ENCODE measurements at places on chromosomes 6 and 20. TPM values are rescaled to one million over a fixed set of nuclear protein-coding genes. Genes with fewer than 3 reads are reported as not detected.

DNA sequence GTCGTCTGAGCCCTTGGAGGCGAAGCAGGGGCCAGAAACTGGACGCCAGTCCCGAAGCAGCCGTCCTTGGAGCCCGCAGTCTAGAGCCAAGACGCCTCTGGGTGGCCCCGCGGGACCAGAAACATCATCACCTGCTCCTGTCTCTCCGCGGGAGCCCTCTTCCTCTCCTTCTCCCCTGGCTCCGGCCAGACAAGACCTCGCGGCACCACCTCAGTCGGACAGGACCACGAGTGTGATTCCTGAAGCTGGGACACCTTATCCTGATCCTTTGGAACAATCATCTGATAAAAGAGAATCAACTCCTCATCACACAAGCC, 416 bp downstream of the RSPH4A start:
- DNase-seq, result peak; percentile 59

The CTAGE9 gene
- total RNA-seq, result not detected

DNA sequence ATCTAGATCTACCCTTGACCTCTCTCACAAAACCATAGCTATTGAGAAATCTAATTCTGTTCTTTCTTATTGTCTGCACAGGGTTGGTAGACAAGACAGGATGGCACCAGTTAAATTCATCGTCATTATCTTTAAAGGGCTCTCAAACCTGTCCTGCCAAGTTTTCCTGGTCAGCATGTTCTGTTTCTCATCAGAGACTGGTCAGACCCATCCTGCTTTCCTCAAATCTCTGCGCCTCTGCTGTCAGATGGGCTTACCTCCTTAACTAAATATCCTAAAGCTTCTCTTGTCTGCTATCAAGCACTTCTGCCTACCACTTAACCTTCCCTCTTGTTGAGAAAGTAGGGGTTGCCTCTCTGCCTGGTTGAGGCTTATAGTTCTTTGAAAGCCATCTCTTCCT, 125.2 kb downstream of the MYO6 start:
- DNase-seq, result no peak

The ME1 gene
- 24.8 TPM for total RNA-seq

- DNase-seq, result no peak
Measured at GRCh38 chr6:102981490-102982015, 1588.0 kb downstream of the GRIK2 start.

- DNase-seq, result no peak
Measured at GRCh38 chr6:32602383-32602782, 12.7 kb upstream of the HLA-DRB1 start.

The GABRR1 gene
- not detected for total RNA-seq

- no peak for DNase-seq
Measured at GRCh38 chr6:158021376-158021775, 39.7 kb downstream of the SYNJ2 start.

DNA sequence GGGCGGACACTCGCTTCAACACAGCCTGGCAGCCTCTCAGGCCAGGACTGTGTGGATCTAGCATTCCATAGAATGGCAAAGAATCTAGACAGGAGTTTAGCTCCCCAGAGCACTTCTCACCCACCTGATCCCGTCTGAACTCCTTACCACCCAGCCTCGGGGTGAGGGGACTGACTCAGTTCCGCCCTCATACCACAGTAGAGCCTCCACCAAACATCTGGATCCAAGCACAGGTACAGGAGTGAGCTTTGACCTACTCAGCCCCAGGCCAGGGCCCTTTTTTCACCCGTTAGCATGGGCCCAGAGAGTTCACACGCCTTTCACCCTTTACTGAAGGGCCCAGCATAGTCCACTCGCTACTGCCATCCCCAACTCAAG, 715 bp downstream of the PSMF1 start:
- no peak for DNase-seq

DNA sequence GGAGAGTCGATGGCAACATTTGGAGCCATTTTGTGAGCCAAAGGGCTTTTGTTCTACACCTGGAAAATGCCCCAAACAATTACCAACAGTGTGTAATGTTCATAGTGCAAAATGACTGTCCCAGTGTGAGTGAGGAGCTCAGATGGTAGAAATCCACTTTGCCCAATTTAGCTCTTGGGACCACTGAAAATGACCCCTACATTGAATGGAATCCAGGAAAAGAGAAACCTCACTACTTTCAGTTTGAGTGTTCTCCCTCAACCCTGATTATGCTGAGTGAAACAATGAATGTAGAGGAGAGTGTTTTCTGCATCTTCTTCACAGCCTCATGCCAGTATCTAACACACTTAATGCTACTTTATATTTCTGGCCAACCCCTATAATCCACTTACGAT, 84.9 kb upstream of the NRN1 start:
- DNase-seq, result no peak

- DNase-seq, result no peak
Measured at GRCh38 chr20:18057994-18058349, 256 bp upstream of the OVOL2 start.

DNA sequence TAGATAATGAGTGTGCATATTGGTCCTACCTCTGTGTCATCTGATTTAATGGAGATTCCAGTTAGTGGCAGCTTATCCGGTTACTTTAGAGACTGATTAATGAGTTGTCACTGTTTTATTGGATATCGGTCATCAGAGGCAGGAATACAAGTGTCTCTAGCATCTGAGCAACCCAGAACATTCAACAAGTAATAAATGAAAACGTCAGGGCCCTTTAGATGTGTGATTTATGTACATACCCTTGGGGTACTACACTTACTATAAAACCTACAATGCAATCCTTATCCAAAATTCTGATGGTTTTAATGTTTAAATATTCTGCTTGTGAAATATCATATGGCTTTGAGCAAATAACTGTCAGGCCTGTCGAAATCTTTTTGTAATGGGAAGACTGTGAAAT, 1117.9 kb upstream of the FLRT3 start:
- no peak for DNase-seq

The HS3ST5 gene
- total RNA-seq, result not detected

The KCNG1 gene
- 0.32 TPM for total RNA-seq

DNA sequence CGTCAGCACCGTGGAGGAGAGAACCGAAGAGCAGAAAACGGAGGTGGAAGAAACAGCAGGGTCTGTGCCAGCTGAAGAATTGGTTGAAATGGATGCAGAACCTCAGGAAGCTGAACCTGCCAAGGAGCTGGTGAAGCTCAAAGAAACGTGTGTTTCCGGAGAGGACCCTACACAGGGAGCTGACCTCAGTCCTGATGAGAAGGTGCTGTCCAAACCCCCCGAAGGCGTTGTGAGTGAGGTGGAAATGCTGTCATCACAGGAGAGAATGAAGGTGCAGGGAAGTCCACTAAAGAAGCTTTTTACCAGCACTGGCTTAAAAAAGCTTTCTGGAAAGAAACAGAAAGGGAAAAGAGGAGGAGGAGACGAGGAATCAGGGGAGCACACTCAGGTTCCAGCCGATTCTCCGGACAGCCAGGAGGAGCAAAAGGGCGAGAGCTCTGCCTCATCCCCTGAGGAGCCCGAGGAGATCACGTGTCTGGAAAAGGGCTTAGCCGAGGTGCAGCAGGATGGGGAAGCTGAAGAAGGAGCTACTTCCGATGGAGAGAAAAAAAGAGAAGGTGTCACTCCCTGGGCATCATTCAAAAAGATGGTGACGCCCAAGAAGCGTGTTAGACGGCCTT, 41.6 kb downstream of the ZBTB2 start:
- no peak for DNase-seq

GRCh38 chr6:30260036-30260504, 46.9 kb upstream of the TRIM26 start:
- no peak for DNase-seq

The FRS3 gene
- total RNA-seq, result 5.1 TPM

GRCh38 chr6:30319146-30319835, 7.4 kb upstream of the TRIM39 start:
- no peak for DNase-seq

- no peak for DNase-seq
Measured at GRCh38 chr6:87724983-87725811, 23.2 kb upstream of the AKIRIN2 start.

The LAMA5 gene
- 89.3 TPM for total RNA-seq

- DNase-seq, result no peak
Measured at GRCh38 chr6:66926060-66926459, 1219.0 kb upstream of the EYS start.

DNA sequence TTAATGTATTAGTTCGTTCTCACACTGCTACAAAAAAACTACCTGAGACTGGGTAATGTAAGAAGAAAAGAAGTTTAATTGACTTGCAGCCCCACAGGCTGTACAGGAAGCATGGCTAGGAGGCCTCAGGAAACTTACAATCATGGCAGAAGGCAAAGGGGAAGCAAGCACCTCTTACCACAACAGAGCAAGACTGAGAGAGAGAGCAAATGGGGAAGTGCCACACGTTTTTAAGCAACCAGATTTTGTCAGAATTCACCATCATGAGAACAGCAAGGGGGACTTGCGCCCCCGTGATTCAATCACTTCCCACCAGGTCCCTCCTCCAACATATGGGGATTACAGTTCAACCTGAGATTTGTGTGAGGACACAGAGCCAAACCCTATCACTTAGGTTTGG, 70.8 kb upstream of the SRSF6 start:
- no peak for DNase-seq

Measured in Right ventricle myocardium inferior (tissue), 1 donor.